Coronary artery (tissue), 2 donors: ENCODE measurements at places on chromosomes 11 and 22.

DNA sequence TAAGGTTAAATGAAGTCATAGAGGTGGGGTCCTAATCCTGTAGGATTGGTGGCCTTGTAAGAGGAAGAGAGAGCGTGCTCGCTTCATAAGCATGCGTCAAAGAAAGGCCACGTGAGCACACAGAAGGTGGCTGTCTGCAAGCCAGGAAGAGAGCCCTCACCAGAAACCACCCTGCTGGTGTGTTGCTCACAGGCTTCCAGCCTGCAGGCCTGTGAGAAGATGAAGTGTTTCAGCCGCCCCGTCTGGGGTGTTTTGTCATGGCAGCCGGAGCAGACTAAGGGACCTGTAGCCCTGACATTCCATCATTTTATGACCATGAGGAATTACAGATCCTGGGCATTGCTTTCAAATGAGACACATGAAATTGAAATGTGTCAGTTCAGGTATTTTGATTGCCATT lies 32.4 kb downstream of the AP2A2 start:
- DNase-seq, result no peak

GRCh38 chr11:117551761-117552343 lies 224.2 kb downstream of the CEP164 start:
- DNase-seq, result no peak

DNA sequence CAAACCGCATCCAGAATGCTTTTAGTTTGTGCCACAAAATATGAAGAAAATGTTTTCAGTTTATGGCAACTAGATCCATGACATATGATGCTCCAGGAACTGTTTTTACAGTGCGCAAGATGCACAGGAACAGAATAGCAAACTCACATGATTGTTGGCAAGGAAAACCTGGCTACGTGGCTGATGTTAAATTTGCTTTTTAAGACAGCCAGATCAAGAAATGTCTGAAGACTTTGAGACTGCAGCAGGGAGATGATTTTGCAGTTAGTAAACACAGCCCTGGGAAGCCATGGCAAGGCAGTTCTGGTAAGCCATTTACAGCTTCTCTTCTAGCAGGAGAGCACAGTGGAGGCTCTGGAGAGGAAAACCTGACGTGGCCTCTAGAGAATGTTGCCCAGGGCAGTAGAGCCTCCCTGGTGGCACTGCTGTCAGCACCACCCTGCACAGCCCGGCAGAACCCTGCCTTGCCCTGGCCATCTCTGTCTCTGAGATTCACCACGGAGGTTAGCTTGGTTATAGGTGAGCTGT lies 69.8 kb upstream of the TNRC6B start:
- no peak for DNase-seq

GRCh38 chr11:101482556-101483124 lies 101.2 kb downstream of the TRPC6 start:
- DNase-seq, result no peak

GRCh38 chr11:112478806-112479205 lies 218.1 kb upstream of the PLET1 start:
- no peak for DNase-seq

DNA sequence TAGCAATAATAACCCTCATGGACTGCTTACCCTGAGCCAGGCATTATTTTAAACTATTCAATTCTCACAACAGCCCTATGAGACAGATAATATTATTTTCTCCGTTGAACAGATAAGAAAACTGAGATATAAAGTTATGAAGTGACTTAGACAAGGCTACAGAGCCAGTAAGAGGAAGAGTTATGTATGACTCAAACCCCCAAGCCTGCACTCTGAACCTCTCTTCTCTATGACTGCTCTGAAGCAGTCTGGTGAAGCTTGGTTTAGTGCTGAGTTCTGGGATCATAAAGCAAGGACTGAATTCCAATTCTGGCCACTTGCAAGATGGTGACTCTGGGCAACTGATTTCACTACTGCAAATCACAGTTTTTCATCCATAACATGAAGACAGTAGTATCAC lies 34.5 kb downstream of the TNKS1BP1 start:
- DNase-seq, result no peak

- DNase-seq, result no peak
These were observed 7.4 kb upstream of the EFCAB6 start for GRCh38 chr22:43819421-43819921.
